ENCODE measurements at places on chromosomes 5 and 9.
A peak's percentile ranks its signal among the peaks of the same experiment; 100 is the strongest.

GRCh38 chr5:116135344-116135743, 50.5 kb downstream of the COMMD10 start:
- no peak for DNase-seq

DNA sequence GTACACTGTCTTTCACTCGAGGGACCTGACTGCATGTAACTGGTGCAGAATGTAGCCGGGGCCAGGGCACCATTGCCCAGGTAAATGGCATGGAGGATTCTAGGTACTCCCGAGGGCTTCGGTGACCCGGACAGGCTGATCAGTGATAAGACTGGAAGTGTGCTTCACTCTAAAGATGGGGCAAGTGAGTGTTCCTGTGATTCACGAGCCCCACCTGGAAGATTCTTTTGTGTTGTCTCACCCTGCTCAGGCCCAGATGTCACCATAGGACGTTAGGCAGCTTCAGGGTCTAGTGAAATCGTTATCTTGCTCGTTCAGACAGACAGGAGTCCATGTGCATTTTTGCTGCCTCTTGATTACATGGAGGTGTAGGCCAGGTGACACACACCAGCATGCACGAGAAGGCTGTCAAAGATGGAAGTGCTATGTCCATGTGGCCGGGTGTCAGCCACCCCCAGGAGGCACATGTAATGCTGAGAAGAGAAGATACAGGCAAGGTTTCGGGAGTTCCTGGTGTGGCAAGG, 73.9 kb downstream of the WNK2 start:
- no peak for DNase-seq

DNA sequence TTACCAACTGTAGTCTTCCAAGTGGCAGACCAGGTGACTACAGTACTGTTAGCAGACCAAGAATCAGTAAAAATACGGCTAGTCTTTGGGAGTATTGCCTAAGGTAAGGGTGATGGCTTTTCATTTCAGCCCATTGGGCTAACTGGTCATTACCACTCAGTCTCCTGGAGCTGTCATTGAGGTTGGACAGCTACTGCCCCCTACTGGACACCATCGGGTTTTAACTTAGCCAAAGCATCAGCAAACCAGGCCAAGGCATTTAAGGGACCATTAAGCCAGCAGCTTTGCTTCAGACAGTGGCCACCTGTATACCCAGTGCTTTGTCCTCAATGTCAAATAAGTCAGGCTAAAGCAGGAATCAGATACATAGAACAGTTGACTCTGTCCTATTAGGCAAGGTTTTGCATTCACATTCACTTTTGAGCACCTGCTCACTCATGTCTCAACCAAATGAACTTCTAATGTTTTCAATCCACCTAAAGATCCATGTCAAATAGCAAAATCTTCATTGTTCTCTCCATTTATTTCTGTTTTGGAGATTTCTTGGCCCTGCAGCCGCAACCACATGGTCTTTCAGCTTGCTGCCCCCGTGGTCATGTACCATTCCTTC, 117.2 kb downstream of the INVS start:
- DNase-seq = peak; percentile 20

- no peak for DNase-seq
These were observed 369.0 kb downstream of the KIAA0825 start for GRCh38 chr5:94249430-94249829.

- no peak for DNase-seq
These were observed 10.6 kb upstream of the CSNK1A1 start for GRCh38 chr5:149561848-149562247.

GRCh38 chr5:74616236-74617146, 24.0 kb downstream of the ENC1 start:
- no peak for DNase-seq

DNA sequence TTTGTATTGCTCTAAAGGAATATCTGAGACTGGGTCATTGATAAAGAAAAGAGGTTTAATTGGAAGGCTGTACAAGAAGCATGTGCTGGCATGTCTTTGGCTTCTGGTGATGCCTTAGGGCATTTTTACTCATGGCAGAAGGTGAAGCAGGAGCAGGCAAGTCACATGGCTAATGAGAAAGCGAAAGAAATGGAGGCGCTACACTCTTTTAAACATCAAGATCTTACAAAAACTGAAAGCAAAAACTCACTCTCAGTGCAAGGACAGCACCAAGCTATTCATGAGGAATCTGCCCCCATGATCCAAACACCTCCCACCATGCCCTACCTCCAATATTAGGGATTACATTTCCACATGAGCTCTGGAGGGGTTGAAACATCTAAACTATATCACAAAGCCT, 1458.8 kb upstream of the ACO1 start:
- no peak for DNase-seq

- DNase-seq = no peak
These were observed 311.5 kb downstream of the COX7C start for GRCh38 chr5:86929123-86929766.

GRCh38 chr9:32247168-32247567, 137.3 kb upstream of the ACO1 start:
- DNase-seq = no peak

- no peak for DNase-seq
These were observed 46.1 kb downstream of the ZNF608 start for GRCh38 chr5:124700333-124700732.

DNA sequence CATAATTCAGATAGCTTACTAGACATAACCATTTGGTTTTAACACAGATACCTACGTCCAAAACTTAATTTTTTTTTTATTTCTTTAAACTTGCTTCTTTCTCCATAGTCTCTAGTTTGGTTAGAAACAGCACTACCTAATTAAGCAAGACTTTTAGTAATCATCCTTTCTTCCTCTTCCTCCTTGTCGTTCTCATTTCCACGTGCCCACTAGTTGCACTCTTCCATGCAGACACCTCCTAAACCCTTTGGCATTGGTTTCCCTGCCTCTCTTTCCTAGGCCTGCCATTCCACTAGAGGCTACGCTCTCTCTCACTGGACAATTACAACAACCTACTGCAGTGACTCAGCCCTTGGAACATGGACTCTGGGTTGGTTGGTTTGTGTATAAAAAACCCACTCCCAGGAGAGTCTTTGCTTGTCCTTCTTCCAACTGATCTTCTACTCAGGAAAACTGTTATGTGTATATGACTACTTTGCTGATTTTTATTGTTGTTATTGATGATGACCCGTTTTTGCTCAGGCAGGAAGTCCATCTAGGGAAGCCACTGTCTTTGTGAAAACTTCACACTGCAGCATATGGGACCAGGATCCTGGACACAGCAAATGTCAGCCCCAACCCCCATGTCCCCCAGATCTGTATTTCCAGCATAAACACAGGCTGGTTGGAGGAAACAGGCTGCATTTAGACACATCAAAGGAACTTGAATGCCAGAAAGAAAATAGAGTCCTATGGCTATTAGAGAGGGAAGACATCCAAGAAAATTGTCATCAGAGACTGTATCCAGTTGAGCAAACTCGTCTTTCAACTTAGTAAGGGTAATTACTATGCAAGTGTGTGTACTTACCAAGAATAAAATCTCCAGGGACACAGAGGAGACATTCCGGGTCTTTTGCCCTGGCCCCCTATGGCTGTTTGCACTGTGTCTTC, 503.2 kb downstream of the GADD45G start:
- DNase-seq = no peak

DNA sequence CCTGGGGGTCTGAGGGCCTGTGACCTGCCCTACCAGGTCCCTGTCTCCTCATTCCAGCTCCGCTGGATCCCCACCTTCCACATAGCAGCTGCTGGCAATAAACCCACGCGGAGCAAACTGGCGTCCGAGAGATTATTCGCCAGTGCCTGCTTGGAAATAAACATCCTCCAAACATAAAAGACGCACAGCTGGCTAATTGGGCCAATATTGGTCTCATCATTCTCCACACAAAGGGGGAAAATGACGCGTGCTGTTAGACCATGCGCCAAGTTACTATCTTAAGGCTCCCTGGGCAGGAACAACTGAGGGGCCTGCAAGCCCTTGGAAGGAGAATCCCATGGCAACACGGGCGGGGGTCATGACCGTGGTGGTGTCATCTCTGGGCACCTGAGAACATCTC, 73.3 kb upstream of the SARDH start:
- no peak for DNase-seq

DNA sequence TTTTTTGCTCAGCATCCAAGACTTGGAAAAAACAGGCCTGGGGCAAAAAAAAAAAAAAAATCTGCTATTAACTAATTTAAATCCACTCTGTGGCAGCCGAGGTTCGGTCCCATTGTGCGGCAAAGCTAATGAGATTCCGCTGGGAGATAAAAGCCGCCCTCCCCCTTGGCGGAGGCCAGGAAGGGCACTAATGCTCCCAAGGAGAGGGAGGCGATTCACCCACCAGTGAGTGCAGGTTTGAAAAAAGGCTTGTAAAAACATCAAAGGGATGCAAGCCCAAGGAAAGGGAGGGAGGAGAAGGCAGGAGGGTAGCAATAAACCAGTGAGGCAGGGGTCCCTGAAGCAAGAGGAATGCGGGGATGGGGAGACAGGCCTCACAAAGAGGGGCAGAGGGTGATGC, 129.5 kb upstream of the RAPGEF1 start:
- no peak for DNase-seq

DNA sequence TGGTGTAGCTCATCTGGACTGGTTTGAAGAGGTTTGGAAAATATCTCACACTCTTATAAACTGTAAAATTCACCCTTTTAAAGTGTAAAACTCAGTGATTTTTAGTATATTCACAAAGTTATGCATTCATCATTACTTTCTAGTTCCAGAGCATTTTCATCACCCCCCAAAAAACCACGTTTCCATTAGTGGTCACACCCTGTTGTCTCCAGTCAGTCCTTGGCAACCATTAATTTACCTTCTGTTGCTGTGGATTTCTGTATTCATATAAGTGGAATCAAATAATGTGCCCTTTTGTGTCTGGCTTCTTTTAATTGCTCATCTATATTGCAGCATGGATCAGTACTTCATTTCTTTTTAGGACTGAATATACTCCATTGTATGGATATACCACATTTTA, 18.4 kb downstream of the NIPBL start:
- no peak for DNase-seq
